Psoas muscle (tissue), 8 donors: ENCODE measurements at places on chromosomes 2 and 18. TPM values are rescaled to one million over a fixed set of nuclear protein-coding genes. Genes with fewer than 3 reads are reported as not detected.

The ZBTB7C gene
- total RNA-seq: 2.9 TPM

The CRYBA2 gene
- not detected for total RNA-seq

GRCh38 chr2:203690441-203691047, 15.9 kb upstream of the CD28 start:
- DNase-seq: no peak

DNA sequence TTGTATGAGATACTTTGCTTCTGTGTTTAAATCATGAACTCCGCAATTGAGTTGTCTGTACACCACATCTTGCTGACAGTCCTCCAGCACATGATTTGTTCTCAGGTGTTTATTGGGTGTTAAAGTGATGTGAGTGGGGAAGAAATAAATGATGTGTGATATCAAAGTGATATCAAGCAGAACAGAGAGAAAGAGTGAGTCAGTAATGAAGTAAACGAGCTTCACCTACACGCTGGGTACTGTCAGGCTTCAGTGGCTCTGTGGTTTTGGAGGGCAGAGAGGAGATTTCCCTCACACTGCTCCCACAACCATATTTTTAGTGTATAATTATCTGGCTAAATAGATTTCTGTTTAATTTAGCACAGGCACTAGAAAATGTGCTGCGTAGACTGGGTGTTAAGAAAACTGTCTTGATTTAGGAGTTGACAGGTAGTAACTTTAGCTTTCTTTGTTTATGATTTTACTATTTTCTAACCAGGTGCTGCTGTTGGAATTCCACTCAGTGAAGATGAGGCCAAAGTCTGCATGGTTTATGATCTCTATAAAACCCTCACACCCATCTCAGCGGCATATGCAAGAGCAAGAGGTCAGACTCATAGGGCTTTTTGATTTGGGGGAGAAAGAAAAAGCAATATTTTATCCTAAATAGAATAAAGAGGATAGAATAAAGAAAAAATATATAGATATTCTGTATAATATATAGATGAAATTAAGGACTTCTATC, 21.2 kb downstream of the ATIC start:
- no peak for DNase-seq

DNA sequence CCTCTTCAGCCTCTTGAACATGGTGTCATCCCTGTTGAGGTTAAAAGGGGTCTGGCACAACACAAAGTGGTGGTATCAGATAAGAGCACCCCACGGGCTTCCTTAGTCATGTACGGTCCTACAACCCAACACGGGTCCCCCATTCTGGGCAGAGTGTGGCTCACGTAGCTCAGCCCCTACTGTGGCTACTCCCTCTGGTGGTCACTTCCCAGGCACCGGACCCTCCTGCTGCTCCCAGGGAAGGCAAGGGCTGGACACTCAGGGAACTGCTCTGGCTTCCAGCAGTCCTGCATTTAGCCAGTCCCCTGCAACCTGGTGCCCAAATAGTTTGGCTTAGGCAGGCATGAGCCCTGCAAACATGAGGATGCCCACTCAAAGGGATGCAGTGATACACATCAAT, 58.6 kb downstream of the GALNT14 start:
- no peak for DNase-seq

GRCh38 chr2:33213244-33213643, 263.2 kb upstream of the RASGRP3 start:
- no peak for DNase-seq

GRCh38 chr2:181465676-181466375, 8.6 kb downstream of the ITGA4 start:
- no peak for DNase-seq

DNA sequence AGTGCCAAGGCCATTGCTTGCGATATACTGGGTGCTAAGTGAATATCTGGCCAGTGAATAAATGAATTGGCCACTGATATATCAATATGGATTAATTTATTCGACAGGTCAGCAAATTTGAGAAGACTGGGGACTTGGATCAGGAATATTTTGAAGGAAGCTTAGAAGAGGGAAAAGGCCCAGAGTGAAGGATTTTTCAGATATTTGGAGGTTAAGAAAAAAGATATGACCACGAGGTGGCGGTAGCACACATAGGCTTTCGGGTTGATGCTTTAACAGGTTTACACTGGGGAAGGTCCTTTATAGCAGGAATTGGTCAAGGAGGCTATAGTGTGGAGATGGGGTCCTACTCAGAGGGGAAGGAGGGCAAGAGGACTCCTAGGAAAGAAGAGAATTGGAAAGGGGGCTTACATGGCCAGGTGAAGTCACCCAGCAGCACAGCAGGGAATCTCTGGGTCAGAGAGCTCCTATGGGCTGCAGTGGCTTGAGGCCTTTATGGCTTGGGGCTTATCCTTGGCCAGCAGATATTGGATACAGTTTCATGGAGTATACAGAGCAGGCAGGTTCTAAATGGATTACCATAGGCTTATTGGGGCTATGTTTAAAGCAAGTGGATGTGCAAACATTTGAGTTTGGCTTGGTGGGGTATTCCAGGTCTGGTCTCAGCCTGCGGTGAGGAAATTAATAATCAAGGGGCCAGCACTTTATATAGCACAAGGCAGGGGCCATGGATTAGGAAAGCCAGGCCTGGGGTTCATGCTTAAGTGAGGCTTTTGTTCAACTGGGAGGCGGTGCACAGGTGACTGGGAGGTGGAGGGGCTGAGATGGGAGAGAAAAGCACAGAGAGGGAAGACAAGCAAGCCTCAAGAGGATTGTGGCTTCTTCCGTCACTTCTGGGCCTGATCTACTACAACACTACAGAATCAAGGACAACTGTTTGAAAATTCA, 9.7 kb downstream of the IL1RN start:
- DNase-seq: no peak
